ENCODE measurements at places on chromosomes 5 and 9. TPM values are rescaled to one million over a fixed set of nuclear protein-coding genes. Genes with fewer than 3 reads are reported as not detected.

GRCh38 chr9:75926385-75926784, 35.9 kb downstream of the PCSK5 start:
- H3K36me3 ChIP-seq, result no peaks in the 10 kb centered on the region
- H3K27me3 ChIP-seq, result no peaks in the 10 kb centered on the region
- H3K27ac ChIP-seq, result no peak overlapping the region
- no peak for DNase-seq
- peaks cover 13% of the 10 kb centered on the region for H3K4me1 ChIP-seq

DNA sequence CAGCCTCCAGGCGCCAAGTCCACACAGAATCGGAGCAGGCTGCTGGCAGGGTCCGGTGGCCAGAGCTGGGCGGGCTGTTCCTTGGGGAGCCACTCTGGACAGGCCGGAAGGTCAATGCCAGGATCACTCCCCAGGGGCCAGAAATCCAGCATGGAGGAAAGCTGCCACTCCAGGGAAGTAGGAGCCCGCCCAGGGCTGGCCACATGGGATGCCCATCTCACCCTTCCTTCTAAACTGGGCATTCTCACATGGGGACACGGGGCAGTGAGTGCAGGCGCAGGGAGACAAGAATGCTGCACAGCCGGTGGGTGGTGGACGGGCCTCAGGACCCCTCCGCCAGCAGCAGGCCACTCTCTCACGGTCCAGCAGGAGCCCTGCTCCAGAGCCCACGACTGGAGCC, 58.2 kb downstream of the ADAMTS2 start:
- H3K4me1 ChIP-seq, result no peaks in the 10 kb centered on the region
- no peaks in the 10 kb centered on the region for H3K36me3 ChIP-seq
- DNase-seq, result no peak
- no peak overlapping the region for H3K4me3 ChIP-seq

The PCDHGA12 gene
- 1.3 TPM for total RNA-seq

DNA sequence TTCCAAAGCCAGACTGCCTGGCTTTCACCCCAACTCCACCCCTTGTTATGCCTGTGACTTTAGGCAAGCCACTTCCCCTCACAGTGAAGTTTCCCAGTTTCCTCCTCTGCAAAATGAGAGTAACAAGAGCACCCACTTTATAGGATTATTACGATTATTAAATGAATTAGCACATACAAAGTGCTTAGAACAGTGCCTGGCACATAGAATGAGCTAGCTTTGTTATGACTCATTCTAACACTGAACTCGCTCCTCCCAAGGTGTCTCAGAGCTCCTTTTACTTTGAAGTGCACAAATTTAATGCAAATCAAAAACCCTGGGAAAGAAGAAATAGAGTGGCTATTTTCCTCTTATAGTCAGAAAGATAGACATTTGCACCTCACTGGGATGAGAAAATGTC, 34.3 kb downstream of the DNAH5 start:
- H3K27ac ChIP-seq, result no peak overlapping the region
- peaks cover 3% of the 10 kb centered on the region for H3K4me1 ChIP-seq
- H3K36me3 ChIP-seq, result no peaks in the 10 kb centered on the region
- no peak overlapping the region for H3K4me3 ChIP-seq
- H3K27me3 ChIP-seq, result no peaks in the 10 kb centered on the region

DNA sequence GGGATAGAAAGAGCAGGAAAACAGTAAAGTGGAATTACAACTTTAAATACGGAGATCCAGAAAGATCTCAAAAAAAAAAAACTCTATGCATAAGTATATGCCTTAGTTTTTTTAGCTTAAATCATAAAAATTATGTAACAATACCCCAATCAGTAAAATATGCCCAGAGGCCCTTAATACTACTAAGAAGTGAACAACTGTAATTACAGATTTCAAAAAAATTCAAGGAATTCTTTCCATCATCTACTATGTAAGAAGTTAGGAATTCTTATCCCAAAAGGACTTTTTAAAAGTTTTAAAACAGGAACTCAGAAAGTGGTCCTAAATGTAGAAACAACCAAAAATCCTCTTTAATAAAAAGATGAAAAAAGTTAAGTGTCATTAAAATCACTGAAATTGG, 111.3 kb downstream of the SSBP2 start:
- no peak overlapping the region for H3K27ac ChIP-seq
- no peaks in the 10 kb centered on the region for H3K27me3 ChIP-seq
- no peaks in the 10 kb centered on the region for H3K36me3 ChIP-seq
- H3K4me1 ChIP-seq, result no peaks in the 10 kb centered on the region

The LMBRD2 gene
- 4.3 TPM for total RNA-seq

The SPATA31E1 gene
- total RNA-seq, result 0.09 TPM

The GRHPR gene
- total RNA-seq, result 97.9 TPM

- H3K4me1 ChIP-seq, result no peaks in the 10 kb centered on the region
- no peaks in the 10 kb centered on the region for H3K27me3 ChIP-seq
- no peak overlapping the region for H3K4me3 ChIP-seq
- peaks cover 36% of the 10 kb centered on the region for H3K36me3 ChIP-seq
Observed at GRCh38 chr5:134143431-134143830, 28.9 kb downstream of the TCF7 start.

The GNA14 gene
- 0.37 TPM for total RNA-seq

DNA sequence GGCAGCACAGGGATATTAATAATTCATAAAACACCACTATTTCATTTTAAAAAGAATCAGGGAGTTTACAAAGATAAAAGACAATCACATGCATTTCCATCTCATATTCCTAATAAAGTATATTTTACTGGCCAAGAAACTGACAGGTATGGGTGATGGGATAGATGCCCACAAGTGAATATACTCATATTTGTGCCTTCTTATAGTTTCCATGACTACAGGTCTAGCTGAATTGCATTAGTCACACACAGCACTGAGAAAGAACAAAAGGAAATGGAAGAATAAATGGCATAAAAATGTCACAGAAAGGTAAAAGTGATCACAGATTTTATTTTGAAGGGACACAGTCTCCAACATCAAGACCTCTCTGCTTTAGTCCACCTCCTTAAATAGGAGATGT, 193.5 kb downstream of the PLK2 start:
- no peak overlapping the region for H3K4me3 ChIP-seq
- H3K27me3 ChIP-seq, result no peaks in the 10 kb centered on the region
- no peak for DNase-seq
- no peak overlapping the region for H3K27ac ChIP-seq
- no peaks in the 10 kb centered on the region for H3K36me3 ChIP-seq
- no peaks in the 10 kb centered on the region for H3K4me1 ChIP-seq

GRCh38 chr5:106699198-106699597, 971.5 kb downstream of the EFNA5 start:
- H3K27me3 ChIP-seq, result no peaks in the 10 kb centered on the region
- H3K4me3 ChIP-seq, result no peak overlapping the region
- H3K36me3 ChIP-seq, result no peaks in the 10 kb centered on the region
- peak; percentile 76 for DNase-seq
- 0 out of 2 replicates have a peak, but pooled peaks cover 2% of the 10 kb centered on the region for H3K4me1 ChIP-seq

DNA sequence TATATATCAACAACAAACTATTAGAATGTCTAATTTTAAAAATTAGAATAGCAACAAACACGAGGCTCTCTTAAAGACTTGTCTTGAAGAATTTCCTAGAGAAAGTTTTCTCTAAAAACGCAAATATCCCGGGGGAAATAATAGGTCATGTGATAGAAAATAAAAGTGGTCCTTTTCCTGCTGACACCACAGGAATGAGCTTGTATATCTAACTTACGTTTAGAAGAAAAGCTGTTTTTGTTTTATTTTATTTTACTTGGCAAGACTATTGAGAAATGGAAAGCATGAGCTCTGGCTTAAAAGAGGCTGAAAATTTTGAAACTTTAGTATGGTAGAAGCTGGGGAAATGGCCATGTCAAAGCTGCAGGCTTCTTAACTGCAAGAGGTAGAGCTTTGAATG, 465.0 kb downstream of the AGTPBP1 start:
- H3K4me1 ChIP-seq, result no peaks in the 10 kb centered on the region
- no peak overlapping the region for H3K27ac ChIP-seq
- H3K27me3 ChIP-seq, result no peaks in the 10 kb centered on the region
- peaks cover 3% of the 10 kb centered on the region for H3K36me3 ChIP-seq
- no peak for DNase-seq

DNA sequence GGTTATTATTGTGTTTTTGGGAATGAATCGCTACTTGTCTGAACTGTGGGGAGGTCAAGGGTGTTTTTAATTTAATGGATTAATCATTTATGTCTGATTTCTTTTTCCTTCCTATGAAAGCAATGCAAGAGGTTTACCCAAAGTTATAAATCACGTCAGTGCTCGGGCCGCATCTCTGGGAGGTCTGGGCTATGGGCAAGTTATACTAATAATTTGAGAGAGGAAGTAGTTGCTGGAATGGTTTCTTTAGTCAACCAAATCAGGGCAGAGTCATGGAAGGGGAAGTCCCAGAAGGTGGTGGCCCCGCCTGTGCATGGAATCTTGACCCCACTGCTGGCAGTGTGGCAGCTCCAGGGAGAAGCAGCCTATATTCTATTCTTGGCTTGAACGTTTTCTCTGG, 180.2 kb downstream of the HSPA4 start:
- no peaks in the 10 kb centered on the region for H3K27me3 ChIP-seq
- no peaks in the 10 kb centered on the region for H3K36me3 ChIP-seq
- no peaks in the 10 kb centered on the region for H3K4me1 ChIP-seq

DNA sequence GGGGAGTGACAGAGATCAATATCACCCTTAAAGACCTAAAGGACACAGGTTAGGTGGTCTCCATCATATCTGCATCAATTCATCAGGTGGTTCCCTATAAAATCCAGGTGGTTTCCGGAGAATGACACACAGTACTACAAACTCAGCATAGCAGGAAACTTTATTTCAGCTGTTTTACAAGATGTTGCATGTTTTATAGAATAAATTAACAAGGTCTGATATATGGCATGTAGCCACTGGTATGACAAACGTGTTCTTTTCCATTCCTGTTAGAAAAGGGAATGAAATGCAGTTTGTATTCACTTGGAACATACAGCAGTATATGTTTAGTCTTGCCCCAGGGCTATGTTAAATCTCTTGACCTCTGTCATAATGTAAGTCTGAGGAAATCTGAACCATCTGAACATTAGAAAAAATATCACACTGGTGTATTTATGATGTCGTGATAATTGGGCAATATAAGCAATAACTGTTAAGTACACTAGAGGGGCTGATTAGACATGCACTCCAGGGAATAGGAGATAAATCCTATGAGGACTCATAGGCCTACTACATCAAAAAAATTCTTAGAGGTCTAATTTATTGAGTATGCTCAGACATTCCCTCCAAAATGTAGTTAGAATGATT, 42.2 kb upstream of the TNFSF8 start:
- no peaks in the 10 kb centered on the region for H3K36me3 ChIP-seq
- DNase-seq, result no peak
- H3K4me1 ChIP-seq, result no peaks in the 10 kb centered on the region
- H3K4me3 ChIP-seq, result no peak overlapping the region

DNA sequence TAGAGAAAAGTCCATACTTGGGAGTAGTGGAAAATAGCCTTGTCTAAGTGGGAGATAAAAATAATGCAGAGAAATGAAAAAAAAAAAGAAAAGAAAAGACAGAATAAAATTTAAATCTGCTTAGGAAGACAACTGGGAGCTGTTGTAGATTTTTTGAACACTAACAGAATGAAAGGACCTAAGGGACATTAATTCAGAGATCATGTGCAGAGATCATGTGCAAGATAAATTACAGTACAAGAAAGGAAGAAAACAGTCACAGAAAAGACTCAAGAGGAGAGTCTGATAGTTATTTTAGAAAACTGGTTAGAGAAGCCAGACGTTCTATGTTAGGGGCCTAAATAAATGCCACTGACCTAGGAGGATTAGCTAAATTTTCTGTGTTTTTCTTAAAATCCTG, 1226.8 kb upstream of the NUDT12 start:
- no peak overlapping the region for H3K27ac ChIP-seq
- H3K27me3 ChIP-seq, result no peaks in the 10 kb centered on the region
- no peaks in the 10 kb centered on the region for H3K4me1 ChIP-seq
- H3K36me3 ChIP-seq, result peaks cover 7% of the 10 kb centered on the region

The PDE6A gene
- not detected for total RNA-seq
